ENCODE measurements at places on chromosomes 4 and X.

GRCh38 chr4:133943081-133943480, 258.5 kb downstream of the PABPC4L start:
- DNase-seq = no peak

DNA sequence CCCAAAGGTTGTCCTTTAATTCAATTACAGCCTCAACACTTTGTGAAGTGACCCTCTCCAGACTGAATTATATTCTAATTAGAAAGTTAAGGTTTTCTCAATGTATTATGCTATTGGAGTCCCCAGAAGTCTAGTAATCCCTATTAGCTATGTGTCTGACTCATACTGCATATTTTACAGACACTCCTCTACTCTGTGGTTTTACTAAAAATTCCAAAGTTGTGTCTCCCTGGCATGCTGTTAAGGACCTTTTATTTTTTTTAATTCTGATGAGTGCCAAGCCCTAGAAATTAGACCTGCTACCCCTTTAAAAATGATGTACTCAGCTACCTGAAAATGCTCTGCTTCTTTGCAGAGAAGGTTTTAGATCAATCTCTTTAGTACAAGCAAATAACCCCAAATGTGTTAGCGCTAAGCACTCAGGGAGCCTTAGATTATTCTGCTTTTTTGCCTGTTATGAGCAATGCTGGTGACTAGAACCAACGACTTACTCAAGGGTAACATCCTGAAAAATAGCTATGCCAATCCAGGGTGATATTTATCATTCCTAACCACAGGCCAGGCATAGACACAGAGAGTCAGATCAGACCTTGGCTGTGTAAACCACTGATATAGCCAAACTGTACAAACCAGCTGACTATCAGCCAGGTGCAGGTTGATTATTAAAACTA, 26.1 kb upstream of the CXCL13 start:
- DNase-seq = no peak

DNA sequence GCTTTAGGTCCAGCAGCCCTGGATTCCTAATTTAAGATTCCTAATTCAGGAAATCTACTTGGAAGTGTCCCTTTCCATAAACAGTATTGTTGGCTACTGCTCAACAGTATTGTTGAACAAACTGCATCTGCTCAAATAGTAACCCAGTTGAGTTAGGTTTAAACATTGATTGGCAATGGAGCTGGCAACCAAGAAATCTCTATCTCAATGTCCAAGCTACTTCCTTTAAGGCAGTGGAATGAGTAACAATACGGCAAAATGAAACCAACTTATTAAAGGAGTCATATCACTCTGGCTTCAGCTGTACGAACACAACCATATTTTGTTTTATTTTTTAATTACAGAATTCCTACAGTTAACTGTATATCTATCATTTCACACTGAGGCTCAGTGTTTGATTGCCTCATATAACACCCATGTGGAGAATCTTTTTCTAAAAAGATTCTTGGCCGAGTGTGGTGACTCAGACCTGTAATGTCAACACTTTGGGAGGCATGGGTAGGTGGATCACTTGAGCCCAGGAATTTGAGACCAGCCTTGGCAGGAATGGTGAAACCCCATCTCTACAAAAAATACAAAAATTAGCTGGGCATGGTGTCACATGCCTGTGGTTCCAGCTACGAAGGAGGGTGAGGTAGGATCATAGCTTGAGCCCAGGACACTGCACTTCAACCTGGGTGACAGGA, 71.7 kb upstream of the IL13RA1 start:
- no peak for DNase-seq

DNA sequence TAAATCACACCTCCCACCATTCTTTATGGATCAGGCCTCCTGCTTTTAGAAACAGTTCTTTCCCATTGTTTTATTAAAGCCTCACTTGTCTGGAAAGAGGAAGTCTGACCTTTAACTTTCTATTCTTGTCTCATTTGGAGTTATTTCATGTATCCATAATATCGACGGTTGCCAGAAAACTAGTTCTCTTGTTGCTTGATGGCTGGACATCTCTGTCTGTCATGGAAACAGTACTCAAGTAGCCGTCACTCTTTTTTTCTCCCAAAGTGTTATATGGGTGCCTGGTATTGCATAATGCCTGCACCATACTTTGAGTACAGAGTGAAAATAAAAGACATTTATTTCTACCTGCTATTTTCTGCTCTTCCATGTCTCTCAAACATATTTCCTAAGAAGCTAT, 61.4 kb downstream of the PHEX start:
- DNase-seq = no peak

GRCh38 chrX:136198678-136199243, 51.4 kb downstream of the FHL1 start:
- no peak for DNase-seq

DNA sequence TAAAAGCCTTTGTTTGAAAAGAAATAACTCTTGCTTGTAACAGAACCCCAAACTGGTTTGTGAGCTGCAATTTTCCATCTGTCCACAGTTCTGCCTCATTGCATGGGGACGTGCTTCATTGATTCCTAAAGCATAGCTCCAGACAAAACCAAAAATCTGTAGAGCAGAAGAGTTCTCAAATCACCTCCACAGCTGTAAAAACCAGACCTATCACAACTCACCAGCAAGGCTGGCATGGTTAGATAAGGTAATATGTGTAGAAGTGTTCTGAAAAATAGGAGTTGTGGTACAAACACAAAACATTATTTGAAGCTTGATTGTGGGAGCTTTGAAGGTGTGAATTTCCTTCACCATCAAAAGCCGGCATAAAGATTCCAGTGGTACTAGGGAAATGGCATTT, 12.5 kb upstream of the RAB28 start:
- no peak for DNase-seq

GRCh38 chr4:147041376-147041775, 95.7 kb upstream of the TTC29 start:
- no peak for DNase-seq

DNA sequence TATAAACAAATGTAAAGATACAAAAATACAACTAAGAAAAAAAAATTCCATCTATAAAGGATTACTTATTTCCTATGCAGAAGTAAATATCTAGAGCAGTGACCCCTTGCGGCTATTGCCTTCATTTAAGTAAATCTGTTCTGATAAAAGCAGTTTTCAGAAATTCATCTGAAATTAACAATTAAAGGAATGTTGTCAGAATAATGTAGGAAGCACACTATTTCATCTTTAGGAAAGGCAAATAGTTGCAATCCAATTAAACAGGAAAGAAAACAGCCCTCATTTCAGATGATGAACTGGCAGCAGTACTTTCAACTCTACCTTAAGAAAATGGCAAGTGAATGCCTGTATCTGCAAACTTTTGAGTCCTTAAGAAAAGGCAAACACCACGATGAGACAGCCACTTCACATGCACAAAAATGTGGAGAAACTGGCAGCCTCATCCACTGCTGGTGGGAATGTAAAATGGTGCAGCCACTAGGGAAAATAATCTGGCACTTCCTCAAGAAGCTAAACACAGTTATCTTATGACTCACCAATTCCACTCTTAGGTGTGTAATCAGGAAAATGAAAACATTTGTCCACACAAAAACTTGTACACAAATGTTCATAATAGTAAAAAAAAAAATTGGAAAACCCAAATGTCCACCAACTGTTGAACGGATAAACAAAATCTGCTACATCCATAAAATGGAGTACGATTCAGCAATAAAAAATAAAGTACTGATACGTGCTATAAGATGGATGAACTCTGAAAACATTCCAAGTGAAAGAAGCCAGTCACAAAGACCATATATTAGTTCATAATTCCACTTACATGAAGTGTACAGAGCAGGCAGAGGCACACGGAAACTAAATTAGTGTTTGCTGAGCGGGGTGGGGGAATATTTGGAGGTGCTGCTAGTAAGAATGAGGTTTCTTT, 2.0 kb upstream of the THAP9 start:
- DNase-seq = no peak

DNA sequence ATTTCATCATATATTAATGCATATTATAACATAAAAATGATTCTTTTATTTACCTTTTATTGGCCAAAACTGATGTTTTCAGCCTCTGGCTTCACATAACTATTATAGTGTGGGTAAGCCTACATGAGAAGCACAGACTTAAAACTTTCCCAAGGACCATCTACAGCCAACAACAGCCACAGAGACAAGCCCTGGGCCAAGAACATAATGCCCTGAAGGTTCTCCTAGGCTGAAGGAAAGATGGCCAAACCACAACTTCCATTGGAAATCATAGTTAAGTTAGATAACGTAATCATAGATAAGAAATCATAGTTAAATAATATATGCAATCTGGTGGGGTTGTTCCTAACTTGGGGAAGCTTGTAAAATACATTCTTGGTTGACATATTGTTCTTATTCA, 280.0 kb upstream of the EMCN start:
- DNase-seq = no peak

GRCh38 chr4:27048429-27049238, 188.0 kb downstream of the STIM2 start:
- DNase-seq = no peak

DNA sequence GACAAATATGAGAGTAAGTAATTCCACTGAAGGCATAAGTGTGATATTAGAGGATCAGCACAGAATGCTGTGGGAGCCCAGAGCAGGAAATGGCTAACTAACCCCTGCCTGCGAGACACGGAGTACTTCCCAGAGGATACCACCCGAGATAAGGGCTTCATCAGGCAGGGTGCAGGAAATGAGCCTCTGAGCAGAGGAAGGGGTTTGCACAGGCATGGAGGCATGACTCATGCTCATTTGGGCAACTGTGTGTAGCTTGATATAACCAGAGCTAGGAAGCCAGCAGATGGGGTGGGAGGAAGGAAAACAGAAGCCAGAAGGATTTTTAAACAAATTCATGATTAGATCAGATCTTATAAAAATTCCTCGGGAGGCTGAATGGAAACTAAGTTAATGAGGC, 70.0 kb upstream of the TSPAN5 start:
- no peak for DNase-seq

GRCh38 chr4:94567811-94568210, 116.1 kb downstream of the PDLIM5 start:
- DNase-seq = no peak

DNA sequence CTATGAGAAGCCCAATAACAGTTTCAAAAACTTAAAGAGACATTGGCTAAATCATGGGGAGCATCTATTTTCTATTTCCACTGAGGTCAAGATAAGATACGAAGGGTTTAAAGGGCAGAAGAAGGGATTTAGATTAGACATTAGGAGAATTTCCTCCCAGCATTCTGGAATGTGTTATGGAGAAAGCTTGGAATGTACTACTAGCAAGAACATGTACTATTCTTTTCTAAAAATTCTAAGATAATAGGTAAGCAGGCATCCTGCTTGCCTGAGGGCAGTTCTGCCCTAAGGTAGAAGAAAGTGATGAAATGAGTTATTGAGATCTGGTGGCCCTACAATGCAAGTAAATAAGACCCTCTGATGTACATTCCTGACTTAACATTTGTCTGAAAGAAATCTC, 279.2 kb downstream of the NR3C2 start:
- DNase-seq = no peak

GRCh38 chr4:153514001-153514526, 47.9 kb downstream of the TMEM131L start:
- no peak for DNase-seq

GRCh38 chr4:94466371-94466770, 14.6 kb downstream of the PDLIM5 start:
- DNase-seq = no peak

DNA sequence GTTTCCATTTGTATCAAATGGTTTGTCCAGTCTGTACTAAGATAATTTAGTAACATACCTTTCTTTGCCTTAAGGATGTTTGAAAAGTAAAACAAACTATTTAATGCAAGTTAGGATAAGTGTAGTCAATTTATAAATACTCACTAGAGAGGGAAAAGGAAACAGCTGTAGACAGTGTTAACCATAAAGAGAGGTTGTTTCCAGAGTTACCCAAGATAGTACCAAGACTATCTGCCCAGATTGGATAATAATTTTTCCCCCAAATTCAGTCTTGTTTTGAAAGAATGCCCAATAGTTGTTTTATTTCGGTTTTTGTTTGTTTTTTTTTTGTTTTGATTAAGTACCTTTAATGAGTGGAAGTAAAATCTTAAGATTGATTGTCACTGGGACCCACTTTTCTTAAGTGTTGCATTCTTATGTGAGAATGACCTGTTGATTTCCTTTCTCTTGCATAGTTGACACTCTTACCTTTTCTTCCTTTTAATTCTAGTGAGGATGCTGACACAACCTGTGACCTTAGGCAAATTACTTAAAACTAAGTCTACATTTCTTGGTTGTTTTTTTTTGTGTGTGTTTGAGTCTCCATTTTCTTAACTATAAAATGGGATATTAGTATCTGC, 12.8 kb downstream of the AFF1 start:
- DNase-seq = no peak

DNA sequence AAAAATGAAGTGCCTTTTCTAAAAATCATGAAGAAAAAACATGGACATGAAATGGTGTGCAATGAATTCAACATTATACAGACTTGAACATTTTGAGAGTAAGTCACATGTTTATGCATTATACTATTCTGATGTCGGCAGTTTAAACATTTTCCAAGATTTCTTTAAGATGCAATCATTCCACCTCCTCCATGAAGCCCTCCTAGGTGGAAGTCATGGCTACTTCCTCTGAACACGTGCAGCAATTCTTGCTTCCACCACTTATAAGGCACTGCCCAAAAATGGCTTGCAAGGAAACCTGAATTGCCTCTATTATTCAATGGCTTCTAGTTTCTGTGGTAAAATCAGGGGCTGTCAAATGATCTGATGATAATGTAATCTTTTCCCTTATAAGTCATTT, 25.8 kb downstream of the IGFBP7 start:
- no peak for DNase-seq

GRCh38 chr4:70991596-70991995, 1.9 kb upstream of the DCK start:
- no peak for DNase-seq

All from stimulated activated CD8-positive, alpha-beta memory T cell treated with anti-CD3 and anti-CD28 coated beads, Interleukin-7, amount 100 ng/mL, for 1 hour (primary cell).